ENCODE measurements at places on chromosomes 16 and 17. TPM values are rescaled to one million over a fixed set of nuclear protein-coding genes. Genes with fewer than 3 reads are reported as not detected.

The NLRC3 gene
- polyA plus RNA-seq = 28.8 TPM

The C17orf78 gene
- polyA plus RNA-seq = not detected

The JPH3 gene
- not detected for polyA plus RNA-seq

The PRSS27 gene
- polyA plus RNA-seq = 3.6 TPM

The ZNF469 gene
- polyA plus RNA-seq = 0.14 TPM

- H3K4me3 ChIP-seq = peak overlapping the region; percentile 82
- DNase-seq = peak; percentile 23
- H3K27ac ChIP-seq = peak overlapping the region; percentile 86
- H3K27me3 ChIP-seq = no peaks in the 10 kb centered on the region
- peaks cover 66% of the 10 kb centered on the region for H3K4me1 ChIP-seq
Measured at GRCh38 chr16:56988161-56988947, 1.0 kb upstream of the NLRC5 start.

DNA sequence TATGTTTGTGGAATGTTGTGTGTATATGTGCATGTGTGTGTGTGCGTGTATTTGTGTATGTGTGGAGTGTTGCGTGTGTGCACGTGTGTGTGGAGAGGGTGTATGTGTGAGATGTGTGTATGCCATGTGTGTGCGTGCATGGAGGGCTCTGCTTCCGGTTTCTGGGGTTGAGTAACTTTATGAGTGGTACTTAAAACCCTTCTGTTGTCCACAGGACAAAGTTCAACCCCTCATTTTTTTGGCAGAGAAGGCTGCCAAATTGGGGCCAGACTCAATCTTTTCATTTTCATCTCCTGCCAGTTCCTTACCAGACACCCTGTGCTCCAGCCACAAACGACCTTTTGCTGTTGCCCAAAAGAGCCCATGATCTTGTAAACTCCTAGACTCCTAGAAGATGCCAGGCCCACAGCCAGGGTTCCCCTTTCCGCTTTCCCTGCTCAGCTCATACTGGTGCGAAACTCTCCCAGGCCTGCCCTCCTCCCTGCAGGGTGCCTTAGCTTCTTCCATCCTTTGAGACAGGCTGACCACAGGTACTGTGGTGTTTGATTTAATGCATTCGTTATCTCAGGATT lies 100.2 kb downstream of the CMIP start:
- peak; percentile 16 for DNase-seq
- H3K27me3 ChIP-seq = no peaks in the 10 kb centered on the region
- peaks cover 37% of the 10 kb centered on the region for H3K4me1 ChIP-seq
- peaks cover 3% of the 10 kb centered on the region for H3K36me3 ChIP-seq
- H3K27ac ChIP-seq = no peak overlapping the region

GRCh38 chr17:78532311-78532710 lies 44.9 kb downstream of the DNAH17 start:
- no peaks in the 10 kb centered on the region for H3K4me1 ChIP-seq
- no peaks in the 10 kb centered on the region for H3K36me3 ChIP-seq
- no peak overlapping the region for H3K27ac ChIP-seq
- DNase-seq = no peak
- H3K4me3 ChIP-seq = no peak overlapping the region
- H3K27me3 ChIP-seq = no peaks in the 10 kb centered on the region

DNA sequence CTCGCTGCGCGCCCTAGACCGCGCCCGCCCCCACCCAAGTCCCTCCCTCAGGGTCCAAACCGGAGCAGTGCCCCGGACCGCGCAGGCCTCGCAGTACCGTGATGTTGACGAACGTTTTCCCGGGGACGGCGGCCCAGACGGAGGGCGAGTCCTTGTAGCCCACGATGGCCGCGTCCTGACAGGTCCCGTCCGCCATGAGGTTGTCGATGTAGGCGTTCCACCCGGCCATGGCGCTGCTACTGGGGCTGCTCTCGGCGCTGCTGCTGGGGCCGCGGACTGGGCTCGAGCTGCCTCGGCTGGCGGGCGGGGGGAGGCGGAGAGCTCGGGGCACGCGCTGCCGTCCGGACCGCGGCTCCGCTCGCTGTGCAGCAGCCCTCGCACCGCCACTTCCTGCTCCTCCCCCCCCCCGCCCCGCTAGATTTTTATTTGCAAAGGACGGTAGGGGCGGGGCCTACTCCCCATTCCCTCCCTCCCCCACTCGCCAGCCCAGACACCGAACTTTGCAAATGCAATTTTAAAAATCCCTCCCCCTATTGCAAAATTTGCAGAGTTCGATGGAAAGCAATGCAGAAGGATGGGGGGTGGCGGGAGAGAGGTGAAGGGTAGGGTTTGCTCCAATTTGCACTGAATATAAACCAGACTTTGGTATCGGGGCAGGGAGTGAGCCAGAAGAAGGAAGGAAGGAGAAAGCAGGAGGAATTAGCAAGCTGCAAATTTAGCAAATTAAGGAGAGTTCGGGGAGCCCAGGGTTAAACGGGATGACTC lies at the start of gene PFN1:
Gene PFN1, minus strand, starts transcription at position 365 of the 765 bp plus-strand sequence. Its CDS starts 136 bp downstream, at position 229.
- no peaks in the 10 kb centered on the region for H3K36me3 ChIP-seq
- peak within 1 kb of the TSS; percentile 99 for H3K4me3 ChIP-seq
- DNase-seq = peak; percentile 94
- H3K4me1 ChIP-seq = peaks cover 50% of the 10 kb centered on the region
- H3K27me3 ChIP-seq = no peaks in the 10 kb centered on the region

DNA sequence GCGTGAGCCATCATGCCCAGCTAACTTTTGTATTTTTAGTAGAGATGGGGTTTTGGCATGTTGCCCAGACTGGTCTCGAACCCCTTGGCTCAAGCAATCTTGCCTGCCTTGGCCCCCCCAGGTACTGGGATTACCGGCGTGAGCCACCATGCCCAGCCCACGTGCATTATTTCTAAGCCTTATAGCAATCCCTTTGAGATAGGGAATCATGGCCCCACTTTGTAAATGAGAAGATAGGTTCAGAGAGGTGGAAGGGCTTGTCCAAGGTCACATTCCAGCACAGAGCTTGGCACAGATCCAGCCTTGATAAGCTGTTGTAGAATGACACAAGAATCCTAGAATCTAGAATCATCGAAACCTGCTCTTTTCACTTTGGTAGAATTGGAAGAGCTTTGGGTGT lies 4.2 kb upstream of the PYCARD start:
- H3K36me3 ChIP-seq = no peaks in the 10 kb centered on the region
- peaks cover 22% of the 10 kb centered on the region for H3K4me1 ChIP-seq
- H3K4me3 ChIP-seq = no peak overlapping the region
- no peak for DNase-seq

DNA sequence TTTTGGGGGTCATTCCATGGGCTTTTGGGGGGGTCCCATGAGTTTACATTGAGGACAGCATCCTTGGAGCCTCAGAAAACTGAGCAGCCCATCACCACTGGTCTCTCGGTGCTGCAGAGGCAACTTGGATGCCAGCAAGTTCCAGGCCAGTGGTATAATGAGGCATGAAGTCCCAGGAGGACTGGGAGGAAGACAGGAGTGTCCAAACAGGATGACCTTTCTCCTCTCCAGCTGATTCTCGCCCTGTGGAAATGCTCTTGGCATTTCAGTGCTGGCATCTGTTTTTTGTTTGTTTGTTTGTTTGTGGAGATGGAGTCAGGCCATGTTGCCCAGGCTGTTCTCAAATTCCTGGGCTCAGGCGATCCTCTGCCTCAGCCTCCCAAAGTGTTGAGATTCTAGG lies 347.6 kb downstream of the SNX29 start:
- H3K27me3 ChIP-seq = no peaks in the 10 kb centered on the region
- H3K4me3 ChIP-seq = no peak overlapping the region
- no peak overlapping the region for H3K27ac ChIP-seq
